ENCODE measurements at places on chromosomes 12 and 14.

GRCh38 chr14:36509069-36509917 lies 10.7 kb downstream of the NKX2-1 start:
- no peak for DNase-seq

GRCh38 chr14:79407572-79407971 lies 803.7 kb downstream of the DIO2 start:
- DNase-seq, result no peak

DNA sequence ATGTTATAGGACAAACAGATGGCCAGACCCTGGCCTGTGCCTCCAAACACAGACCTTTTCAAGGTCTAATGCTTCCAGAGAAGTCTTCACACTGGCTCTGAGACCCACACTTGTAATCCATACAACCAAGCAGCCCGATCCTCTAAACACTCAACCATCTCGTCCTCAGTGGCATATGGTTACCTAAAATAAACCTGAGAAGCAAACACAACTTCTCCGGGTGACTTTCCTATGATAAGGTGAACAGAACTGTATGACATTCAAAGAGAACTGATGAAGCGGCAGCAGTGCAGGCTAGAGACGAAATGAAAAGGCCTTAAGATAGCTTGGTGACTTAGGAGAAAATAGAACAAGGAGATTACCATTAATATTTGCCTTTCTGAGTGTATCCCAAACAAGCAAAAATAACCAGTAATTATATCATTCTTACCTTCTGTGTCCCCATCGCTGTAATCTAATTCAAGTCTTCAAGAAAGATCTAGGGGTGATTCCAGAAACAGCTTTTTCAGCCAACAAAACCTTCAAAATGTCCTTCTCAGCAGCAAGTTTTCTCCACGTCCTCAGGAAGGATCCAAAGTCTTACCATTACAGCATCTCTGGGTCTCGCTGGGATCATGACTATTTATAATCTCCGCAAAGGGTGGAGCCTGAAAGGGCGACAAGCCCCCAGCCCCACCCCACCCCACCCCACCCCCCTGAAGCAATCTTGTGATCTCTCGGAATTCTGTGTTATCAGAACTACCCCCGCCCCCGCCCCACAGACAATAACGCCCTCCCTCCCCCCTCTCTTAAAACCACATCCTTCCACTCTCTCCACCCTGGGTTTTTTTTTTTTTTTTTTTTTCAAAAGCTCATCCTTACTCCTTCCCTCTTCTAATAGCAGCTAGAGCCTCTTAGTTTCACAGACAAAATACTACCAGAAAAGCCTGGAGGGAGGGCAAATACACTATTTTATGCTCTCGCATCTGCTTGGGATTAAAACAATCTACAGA lies at the start of gene SLC2A3:
Gene SLC2A3 (minus strand): TSS at position 598 of the 992 bp plus-strand sequence. CDS start 153 bp downstream, at position 445.
- peak; percentile 54 for DNase-seq

GRCh38 chr12:16619537-16619936 lies 13.6 kb upstream of the LMO3 start:
- DNase-seq, result no peak

GRCh38 chr14:24690492-24690891 lies 56.5 kb upstream of the GZMB start:
- no peak for DNase-seq

DNA sequence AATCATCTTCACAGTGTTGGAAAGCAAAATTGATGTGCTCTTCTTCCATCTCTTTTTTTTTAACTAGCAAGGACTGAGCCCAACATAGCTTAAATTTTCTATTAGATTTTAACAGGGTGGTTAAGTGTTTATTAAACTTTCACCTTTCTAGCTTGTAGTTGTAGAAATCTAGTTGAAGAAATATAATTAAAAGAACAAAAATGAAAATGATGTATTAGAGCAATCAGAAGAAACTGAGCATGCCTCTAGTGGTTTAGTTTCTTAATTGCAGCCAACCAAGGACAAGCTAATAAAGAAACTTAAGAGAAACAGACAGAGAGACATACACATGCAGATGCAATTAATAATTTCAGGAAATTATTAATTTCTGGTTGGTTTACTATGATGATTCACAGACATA lies 673.0 kb upstream of the LMO3 start:
- DNase-seq, result no peak

DNA sequence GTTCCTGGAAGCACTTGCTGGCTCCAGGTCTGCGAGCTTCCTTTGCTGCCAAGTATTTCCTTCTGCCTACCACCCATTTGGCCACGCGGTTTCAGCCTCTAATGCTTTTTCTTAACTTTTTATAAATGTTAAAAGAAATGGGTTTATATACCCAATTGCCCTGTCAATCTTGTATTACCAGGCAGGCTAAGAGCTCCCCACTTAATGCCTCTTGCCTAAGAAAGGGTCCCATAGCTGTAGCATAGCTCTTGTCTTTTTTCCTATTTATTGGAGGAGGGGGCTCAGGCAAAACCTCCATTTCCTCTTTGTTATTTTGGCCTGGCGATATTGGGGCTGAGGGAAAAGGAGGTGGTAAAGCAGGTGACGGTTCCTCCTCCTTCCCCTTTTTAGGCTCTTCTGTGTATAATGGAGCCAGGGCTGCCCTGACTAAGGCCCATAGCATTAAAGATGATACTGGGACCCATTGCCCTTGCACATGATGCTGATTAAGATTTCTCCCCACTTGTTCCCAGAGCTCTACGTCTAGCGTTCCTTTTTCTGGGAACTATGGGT lies 21.6 kb upstream of the BLTP3B start:
- DNase-seq, result no peak

DNA sequence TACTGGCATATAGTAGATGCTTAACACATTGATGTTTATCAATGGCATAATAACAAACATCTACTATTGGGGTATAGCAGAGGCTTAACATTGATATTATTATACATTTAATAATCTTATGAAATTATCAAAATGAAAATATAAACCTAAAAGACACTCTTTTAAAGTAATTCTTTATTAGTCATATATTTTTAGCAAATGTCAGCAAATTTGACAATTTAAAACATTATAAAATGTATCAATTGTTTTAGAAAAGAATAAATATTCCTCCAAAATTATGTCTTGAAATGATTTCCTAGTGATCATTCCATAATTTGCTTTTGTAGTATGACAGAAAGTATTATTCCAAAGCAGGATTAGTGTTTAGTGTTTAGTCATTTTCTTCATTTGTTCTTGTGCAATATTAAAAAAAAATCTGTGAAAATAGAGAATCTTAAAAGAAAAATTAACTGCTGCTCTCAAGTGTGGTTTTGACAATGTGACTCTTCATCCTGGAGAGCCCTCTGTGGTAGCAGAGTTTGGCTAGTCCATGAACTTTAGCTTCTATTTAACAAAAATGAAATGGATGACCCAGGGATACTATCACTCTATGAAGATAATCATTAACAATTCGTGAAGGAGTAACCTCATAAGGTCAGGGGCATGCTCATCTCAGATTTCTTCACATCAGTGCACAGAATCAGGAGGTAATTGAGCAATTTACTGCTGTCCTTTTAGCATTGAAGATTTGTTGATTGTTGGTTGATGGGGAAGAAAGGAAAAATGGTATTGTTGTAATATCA lies 1018.5 kb downstream of the LRFN5 start:
- no peak for DNase-seq

- DNase-seq, result no peak
Observed at GRCh38 chr14:21069388-21070082, 569 bp upstream of the ARHGEF40 start.

DNA sequence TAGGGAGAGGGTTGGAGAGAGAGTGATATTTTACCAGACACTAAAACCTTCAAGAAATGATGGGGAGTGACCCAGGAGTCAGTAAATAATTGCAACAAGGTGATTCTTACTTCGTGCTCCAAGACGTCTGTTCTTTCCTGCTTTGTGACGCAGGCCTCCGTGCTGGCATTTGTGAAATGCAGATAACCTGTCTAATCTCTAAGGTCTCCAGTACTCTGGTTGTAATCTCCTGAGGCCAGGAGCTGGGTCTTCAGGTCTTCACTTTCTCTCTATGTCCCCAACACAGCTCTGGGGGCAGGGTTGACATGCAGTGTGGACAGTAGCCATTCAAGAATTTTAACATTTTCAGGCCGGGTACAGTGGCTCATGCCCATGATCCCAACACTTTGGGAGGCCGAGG lies 53.1 kb downstream of the CD9 start:
- no peak for DNase-seq

- no peak for DNase-seq
Observed at GRCh38 chr14:91127401-91127801, 13.5 kb downstream of the DGLUCY start.

- no peak for DNase-seq
Observed at GRCh38 chr14:94292872-94293577, at the start of gene SERPINA10. Gene SERPINA10 (minus strand): TSS chr14:94293268. CDS start chr14:94290593, 2,675 bp downstream.

GRCh38 chr12:78038541-78038940 lies 207.8 kb downstream of the NAV3 start:
- DNase-seq, result no peak

- DNase-seq, result no peak
Observed at GRCh38 chr14:38217553-38217952, 9.8 kb downstream of the SSTR1 start.

DNA sequence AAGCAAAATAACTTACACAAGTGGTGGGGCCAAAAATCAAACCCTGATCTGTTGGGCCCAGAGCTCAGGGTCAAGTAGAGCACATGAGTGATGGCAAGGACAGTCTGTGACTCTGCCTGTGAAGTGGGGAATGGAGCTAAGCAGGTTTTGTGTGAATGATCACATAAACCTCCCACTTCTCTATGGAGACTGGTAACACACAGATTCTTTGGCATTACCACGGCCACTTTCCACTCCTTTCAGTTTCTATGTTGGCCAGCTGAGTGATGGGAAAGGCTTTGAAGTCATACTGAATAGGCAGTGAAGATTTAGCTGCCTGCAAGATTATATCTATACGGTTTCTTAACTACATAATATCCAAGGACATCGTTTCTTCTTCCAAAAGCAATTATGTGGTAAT lies 97.9 kb downstream of the ARMH4 start:
- no peak for DNase-seq

- DNase-seq, result no peak
Observed at GRCh38 chr14:26872515-26873361, 274.9 kb upstream of the NOVA1 start.

DNA sequence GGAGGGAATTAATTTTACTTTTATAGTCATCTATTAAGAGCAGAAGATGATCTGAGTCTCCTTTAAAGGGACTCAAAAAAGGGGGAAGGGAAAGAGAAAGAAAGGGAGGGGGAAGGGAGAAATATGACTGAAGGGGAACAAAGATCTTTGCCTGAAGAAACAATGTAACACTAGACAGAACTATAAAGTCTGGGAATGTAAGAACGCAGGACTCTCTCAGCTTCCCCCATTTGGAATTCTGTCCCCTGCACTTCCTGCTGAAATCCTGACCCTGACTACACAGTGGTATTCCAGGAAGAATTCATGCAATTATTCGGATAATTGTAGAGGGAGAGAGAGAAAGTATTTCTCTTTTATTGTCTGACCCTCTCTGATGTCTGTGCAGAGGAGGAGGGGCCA lies 8.6 kb upstream of the HOXC11 start:
- DNase-seq, result no peak

DNA sequence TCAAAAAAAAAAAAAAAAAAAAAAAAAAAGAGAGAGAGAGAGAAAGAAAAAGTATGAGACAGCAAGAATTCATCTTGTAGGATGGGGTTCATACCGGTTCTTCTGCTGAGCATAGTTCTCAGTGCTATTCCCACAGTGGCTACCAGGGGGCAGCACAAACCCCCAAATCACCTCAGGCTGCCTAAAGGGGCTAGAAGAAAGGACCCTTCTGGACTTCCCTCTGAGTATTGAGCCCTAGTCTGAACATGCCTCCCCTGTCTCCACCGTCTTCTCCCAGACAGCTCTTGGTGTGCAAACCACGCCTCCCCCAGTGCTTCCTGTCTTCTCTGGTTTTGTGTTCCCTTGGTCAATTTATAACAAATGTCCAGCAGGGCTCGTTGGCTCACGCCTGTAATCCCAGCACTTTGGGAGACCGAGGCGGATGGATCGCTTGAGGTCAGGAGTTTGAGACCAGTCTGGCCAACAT lies 31.3 kb upstream of the SMUG1 start:
- peak; percentile 21 for DNase-seq

GRCh38 chr14:43938588-43939281 lies 568.3 kb downstream of the FSCB start:
- no peak for DNase-seq

GRCh38 chr12:32508626-32509025 lies 109.3 kb downstream of the FGD4 start:
- DNase-seq, result no peak

GRCh38 chr14:103243764-103244737 lies 90.0 kb upstream of the EIF5 start:
- no peak for DNase-seq

DNA sequence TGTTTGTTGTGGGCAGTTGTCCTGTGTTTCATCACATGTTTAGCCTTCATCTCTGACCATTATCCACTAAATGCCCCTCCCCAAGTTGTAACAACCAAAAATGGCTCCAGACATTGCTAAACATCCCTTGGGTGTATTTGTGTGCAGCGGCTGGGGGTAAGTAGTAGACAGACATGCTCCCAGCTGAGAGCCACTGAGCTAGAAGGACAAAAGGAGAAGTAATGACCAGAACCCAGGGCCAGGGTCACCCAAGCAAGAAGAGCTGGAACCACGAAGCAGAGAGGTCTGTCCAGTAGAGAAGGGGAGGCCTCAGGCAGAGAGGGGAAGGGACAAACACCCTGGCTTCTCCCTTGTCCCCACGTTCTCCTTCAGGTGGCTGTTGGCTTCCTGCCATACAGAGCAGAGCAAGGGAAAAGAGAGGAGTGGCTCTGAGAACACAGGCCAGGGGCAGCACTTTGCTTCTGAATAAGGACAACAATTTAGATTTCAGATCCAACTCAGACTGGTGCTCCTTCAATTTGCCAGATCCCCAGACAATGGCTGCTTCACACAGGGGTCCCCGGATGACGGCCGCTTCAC lies 55.2 kb downstream of the NDUFA12 start:
- no peak for DNase-seq

- DNase-seq, result no peak
Observed at GRCh38 chr12:93712200-93712599, 35.0 kb downstream of the CRADD start.

DNA sequence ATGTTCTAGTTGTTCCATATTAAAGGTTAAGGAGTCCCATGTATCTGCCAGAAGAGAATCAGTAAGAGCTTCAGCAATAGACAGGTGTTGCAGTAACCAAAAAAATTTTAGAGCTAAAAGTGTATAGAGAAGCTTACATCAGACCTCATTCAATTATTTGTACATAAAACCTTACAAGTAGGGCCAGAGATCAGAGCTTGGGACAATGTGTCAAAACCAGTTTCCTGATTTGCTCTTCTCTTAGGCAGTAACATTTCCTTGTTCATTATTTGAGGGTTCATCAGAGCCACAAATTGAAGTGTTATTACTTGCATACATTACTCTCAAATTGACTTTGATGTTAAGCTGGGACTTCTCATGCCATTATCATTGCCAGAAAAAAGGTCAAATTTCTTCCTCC lies 55.5 kb upstream of the ATXN7L3B start:
- no peak for DNase-seq

- DNase-seq, result no peak
Observed at GRCh38 chr12:86735851-86736250, 479.7 kb upstream of the MGAT4C start.

- no peak for DNase-seq
Observed at GRCh38 chr12:13404631-13405473, 208.3 kb downstream of the EMP1 start.

GRCh38 chr14:53044486-53044885 lies 93.6 kb upstream of the FERMT2 start:
- no peak for DNase-seq

GRCh38 chr12:71183018-71183417 lies 25.2 kb upstream of the TSPAN8 start:
- DNase-seq, result no peak
